Cardiac muscle cell (in vitro differentiated cells and primary cell): ENCODE measurements at places on chromosomes 2 and 18.
A peak's percentile ranks its signal among the peaks of the same experiment; 100 is the strongest.

DNA sequence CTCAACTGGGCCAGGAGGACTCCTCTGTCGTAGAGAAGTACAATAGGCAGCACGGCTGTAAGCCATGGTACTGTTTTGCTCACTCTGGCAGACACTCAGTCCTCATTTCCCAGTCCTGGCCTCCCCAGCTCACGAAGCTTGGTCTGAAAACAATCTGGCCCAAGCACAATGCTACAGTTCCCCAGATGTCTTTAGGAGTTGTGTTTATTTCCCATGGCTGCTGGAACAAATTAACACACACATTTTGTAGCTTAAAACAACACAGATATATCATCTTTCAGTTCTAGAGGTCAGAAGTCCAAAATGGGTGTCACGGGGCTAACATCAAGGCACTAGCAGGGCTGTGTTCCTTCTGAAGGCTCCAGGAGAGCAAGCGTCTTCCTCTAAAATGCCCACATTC is 13.0 kb downstream of the FABP1 start:
- DNase-seq, result no peak

DNA sequence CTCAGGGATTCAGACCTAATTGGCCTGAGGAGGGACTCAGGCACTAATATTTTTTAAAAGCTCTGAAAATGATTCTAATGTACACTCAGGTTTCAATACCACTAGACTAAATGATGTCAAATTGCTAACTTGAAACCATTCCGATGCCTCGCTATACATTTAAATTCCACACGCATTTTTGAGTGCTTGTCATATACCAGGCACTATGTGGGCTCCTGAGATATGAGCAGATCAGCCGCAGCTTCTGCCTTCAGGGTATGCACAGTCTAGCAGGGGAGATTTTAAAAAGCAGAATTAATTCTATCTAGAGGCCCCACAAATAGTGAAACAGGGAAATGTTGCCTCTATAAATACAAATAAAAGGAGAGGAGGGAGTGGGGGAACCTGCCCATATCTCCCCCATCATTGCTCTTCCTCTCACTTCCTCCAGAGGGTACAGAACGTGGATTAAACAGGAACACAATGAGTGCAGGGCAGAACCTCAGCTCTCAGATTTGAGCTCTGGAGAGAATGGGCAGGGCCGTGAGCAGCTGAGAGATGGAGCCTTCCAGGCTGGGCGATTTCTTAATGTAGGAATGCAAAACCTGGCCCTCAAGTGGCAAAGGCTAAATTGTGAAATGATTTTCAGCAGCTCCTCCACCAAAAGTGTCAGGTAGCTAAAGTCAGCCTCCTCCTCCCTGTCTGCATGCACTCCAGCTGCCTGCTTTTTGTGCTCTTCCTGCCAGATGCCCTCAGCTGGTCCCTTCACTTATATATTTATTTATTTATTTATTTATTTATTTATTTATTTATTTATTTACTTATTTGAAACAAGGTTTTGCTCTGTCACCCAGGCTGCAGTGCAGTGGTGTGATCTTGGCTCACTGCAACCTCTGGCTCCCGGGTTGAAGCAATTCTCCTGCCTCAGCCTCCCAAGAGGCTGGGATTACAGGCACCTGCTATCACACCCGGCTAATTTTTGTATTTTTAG is 24.6 kb upstream of the LBH start:
- DNase-seq, result no peak

DNA sequence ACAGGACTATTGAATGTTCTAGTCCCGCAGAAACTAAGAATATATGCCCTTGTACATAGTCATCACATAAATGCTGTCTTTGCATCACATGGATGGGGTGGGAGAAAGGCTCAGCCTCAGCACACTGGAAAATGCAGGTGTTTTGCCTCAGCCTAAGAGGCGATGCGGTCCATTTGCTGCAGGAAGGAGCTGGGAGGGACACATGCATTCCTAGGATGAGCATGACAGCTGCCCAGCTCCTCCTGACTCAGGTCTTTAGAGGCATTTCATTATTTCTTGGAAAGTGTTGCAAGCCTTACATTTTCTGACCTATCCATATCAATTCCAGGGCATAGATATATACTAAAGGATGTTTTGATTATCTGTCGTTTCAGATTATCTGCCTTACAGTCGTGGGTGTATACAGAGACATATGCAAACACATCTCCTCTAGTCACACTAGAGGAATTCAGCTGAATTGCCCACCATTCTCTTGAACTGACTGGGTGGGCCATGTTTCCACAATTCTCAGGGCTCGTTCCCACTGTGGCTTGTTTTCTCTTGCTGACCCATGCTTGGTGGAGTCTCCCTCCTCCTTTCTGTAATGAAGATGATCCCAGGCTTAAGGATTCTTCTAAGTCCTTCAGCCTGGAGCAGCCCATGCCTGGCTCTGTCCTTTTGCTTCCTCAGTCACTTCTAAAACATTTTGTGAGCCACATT is 156.9 kb downstream of the SETBP1 start:
- DNase-seq, result no peak

GRCh38 chr2:83967854-83968253 is 491.2 kb downstream of the SUCLG1 start:
- DNase-seq, result no peak

DNA sequence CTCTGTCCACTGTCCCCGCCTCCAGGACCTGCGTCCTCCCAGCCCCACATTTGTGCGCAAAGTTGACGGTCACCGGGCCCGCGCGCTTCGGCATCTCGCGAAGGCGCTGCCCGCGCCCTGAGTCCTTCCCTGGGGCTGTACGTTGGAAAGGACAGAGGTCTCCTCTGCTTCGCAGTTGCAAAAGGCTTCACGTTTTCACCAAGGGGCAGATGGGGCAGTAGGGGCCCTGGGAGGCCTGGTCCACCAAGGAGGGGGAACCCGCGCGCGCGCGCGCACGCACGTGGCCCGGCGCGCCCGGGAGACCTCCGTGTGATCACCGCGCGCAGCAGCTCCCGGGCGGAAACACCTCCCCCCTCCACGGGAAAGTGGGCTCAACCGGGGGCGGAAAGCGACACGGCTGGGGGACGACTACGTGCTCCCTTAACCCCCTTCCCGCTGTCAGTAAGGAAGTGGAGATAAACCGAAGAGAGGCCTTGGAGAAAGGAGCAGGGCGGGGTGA is 21.9 kb downstream of the TEX44 start:
- no peak for DNase-seq

- DNase-seq, result peak; percentile 88
Observed at GRCh38 chr2:199303728-199304177, 154.0 kb downstream of the SATB2 start.

DNA sequence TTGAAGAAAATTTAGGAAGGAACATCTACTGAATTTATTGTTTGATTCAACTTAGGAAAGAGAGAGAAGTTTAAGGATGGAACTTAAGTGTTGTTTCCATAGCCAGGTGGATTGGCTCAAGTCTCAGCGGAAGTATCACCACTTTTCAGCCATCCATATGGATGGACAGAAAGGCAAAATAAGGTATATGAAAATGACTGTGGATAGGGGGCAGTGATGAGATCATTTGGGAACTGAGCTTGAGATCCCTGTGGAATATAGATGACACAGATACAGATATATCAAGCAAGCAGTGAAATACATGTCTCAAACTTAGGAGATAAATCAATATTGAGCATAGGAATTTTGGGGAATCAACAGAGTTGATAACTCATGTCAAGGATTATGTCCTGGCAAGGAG is 1462.7 kb upstream of the NXPH2 start:
- DNase-seq, result no peak

DNA sequence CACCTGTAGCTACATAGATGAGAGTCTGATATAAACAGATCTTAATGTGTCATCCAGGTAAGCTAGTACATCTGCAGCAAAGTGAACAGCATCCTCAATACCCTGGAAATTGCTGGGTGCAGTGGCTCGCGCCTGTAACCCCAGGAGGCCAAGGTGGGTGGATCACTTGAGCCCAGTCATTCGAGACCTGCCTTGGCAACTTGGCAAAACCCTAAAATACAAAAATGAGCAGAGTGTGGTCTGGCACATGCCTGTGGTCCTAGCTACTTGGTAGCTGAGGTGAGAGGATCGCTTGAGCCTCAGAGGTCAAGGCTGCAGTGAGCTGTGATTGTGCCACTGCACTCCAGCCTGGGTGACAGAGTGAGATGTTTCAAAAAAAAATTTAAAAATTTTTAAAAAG is 233.9 kb upstream of the SP5 start:
- DNase-seq, result no peak

GRCh38 chr2:42486145-42486906 is 7.5 kb downstream of the KCNG3 start:
- DNase-seq, result no peak

DNA sequence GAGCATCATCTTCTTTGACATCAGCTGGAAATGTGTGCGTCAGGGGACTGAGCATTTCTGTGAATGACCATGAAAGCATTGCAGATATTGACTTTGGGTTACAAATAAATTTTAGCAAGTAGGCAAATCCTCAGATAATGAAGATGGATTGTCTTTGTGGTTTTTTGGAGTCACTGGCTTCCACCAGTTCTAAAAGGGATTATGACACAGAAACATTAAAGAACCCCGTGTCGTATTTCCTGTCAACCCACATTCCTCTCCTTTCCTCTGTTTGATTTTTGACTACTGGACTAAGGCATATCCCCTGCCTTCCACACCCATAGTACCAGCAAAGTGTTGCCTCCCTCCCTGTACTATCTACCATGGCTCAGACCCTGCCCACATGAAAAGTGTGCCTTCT is 268.1 kb downstream of the MYO3B start:
- DNase-seq, result no peak

DNA sequence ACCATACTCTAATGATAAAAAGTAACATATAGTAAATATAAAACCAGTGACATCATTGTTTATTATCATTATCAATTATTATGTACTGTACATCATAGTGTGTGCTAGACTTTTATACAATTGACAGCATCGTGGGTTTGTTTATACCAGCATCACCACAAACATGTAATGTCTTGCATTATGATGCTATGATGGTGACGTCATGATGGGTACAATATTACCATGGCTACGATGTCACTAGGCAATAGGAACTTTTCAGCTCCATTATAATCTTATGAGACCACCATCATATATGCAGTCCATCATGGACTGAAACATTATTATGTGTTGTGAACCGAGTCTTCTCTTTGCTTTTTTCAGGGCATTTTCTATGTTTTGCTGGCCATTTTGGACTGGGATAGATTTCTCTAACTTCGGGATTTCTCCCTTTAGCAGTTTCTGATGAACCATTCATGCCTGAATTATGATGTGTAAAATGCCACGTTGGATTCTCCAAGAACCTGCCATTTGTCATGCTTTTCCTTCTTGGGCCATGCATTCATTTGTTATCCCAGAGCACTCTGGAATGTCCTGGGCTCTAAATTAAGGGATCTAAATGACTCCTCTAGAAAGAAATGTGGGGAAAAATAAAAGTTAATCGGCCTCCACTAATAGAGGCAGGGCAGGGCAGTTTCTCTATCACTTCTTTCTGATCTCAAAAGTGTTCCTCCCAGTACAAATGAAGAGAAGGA is 325.6 kb upstream of the TNP1 start:
- no peak for DNase-seq

DNA sequence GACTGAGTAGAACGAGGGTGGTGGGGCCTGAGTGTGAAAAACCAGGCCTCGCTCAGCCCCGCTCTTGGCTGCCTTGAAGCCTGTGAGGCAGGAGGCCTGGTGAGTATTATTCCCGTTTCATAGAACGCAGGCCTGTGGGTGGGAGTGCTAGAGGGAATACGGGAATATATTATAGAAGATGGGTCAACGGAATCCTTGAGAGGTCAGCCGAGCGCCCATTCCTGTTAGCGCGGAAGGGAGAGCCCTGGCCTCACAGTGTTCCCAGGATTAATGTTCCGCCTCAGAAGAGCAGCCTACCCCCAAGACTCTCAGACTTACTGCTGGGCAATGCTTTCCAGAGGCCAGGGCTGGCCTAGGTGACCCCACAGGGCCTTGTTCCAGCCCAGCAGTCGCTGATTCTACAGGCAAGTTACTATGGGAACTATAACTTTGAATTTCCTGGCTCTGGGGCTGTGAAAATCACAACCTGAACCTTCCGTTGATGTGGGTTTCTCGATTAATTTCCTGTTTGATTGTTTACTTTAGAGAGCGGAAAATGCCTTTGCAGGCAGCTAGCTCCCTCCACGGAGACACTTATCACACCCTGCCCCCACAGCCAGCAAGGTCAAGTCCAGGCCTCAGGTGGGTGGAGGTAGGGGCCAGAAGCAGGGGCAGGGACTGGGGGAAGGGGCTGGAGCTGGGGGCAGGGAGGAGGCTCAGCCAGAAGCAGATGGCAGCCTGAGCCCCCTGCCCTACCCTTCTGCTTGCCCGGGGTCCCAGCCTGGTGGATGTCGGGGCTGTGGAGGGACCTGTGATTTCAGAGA is 108.3 kb downstream of the SMAD7 start:
- DNase-seq, result peak; percentile 34

DNA sequence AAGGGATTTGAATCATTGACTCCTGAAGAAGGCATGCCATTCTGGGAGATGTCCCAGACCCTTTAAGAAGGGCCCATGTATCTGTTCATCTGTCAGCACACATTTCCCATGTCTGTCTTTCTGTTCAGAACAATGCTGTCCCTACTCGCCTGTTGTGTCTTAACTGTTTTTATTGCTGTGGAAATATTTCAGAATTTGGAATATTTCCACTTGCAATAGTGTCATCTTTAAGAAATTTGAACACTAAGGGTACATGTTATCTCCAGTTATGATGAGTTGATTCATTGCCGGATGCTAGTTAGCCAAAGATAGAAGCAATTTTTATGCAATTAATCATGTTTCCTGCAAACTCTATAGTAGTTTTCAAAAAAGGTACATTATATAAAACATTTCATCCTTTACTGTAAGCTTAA is 36.9 kb upstream of the NT5C1B start:
- DNase-seq, result peak; percentile 86

GRCh38 chr2:159677654-159678053 is 34.7 kb upstream of the MARCHF7 start:
- peak; percentile 40 for DNase-seq

GRCh38 chr2:33267756-33268155 is 208.7 kb upstream of the RASGRP3 start:
- DNase-seq, result no peak

GRCh38 chr2:232592772-232593395 is 40.5 kb upstream of the EFHD1 start:
- no peak for DNase-seq

DNA sequence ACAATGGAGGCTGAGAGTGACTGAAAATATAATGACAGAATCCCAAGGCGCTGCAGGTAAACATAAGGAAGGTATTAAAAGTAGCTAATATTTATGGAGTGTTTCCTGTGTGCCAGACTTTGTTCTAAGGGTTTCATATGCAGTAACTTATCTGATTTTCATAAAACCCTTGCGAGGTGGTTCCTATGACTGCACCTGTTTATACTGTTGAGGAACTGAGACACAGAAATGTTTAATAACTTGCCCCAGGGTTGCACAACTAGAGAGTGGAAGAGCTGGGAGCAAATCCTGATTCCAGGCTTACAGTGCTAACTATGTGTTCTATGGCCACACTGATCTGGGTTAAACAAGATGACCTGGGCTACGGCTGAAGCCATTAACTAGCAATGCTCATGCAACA is 2.4 kb downstream of the SP110 start:
- DNase-seq, result no peak
